Hindlimb muscle (tissue), 1 donor: ENCODE measurements at places on chromosomes 12 and 14.
A peak's percentile ranks its signal among the peaks of the same experiment; 100 is the strongest.

DNA sequence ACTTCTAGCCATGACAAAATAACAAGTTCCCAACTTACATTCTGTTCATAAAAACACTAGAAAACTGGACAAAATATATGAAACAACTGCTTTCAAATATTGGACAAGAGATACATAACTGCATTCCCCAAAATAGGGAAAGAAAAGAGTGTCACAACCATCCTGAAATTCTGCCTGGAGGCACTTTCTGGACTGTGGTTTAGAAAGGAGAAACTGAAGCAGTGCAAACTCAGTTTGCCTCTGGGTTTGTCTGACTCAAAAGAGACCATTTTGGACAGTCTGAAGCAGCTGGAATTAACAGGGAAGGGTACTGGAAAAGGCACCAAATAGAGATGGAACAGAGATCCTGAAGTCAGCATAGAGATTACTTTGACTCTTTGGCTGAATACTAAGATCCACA is 11.3 kb upstream of the SYT1 start:
- DNase-seq: no peak

GRCh38 chr14:51139121-51139681 is 44.3 kb upstream of the TRIM9 start:
- no peak for DNase-seq

- peak; percentile 92 for DNase-seq
Observed at GRCh38 chr14:32939254-32940065, 781 bp downstream of the NPAS3 start.

- DNase-seq: no peak
Observed at GRCh38 chr12:1348606-1349005, 245.8 kb downstream of the FBXL14 start.

DNA sequence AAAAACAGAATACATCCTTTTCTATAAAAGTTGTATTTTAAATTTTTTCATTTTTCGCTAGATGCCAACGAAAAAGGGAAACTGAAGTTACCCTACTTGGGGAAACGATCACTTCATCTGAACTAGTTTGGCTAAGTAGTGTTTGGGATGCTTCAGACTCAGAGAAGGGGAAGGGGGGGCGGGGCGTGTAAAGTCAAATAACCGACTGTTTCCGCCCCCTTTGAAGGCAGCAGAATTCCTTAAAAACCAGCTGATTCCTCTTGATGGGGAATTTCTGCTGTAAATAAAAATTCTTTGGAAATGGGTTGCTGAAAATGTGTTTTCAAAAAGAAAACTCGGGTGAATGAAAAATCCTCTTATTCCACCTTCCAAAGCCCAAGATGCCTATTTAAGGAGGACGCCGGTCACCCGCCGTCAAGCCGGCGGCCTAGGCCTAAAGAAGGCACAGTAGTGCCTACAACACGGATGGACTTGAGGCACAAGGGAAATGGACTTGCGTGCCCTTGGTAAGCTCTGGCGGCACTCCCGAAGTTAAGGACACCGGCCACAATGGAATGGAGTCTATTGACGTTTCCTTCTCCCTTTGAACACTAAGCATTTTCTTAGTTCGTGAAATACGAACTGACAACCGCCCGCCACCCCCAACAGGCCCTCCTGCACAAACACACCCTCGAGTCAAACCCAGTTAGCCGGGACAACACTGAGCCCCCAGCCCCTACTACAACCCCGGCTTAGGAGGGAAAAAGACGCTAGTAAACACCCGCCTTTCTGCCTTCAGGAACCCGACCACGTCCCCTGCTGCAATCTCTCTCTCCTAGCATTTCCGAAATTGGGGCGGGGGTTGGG is 1.9 kb downstream of the ATXN2 start:
- peak; percentile 24 for DNase-seq

DNA sequence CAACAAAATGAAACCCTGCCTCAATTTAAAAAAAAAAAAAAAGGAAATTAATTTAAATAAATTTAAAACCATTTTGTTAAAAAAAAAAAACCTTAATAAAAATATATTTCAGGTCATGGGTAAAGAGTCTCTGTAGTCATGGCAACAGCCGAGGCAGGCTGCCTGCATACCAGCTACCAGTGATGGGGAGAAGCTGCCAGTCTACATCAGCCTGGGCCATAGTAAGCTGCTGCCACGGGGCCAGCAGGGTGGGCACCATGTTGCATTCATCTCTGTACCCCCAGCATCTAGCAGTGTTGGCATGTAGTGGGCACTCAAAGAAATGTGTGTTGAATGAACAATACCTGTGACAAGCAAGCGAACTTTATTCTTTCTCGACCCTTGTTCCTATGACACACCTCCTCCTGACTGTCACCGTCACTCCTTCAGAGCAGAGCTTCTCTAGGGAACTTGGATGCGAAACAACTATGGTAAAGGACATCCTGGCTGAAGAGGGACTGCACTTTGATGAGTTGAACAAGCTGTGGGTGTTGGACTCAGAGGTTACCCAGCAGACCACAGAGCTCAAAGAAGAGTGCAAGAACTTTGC is 7.3 kb upstream of the AP4S1 start:
- DNase-seq: no peak

DNA sequence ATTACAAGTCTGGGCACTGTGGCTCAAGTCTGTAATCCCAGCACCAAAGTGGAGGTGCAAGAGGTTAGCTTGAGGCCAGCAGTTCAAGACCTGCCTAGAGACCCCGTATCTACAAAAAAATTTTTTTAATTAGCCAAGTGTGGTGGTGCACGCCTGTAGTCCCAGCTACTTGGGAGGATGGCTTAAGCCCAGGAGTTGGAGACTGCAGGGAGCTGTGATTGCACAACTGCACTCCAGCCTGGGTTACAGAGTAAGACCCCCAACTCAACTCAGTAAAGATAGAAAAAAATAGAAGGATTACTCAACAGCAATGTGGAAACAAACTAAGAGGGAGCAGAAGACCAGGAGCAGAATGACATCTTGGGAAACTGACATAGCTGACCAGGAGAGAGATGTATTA is 13.3 kb downstream of the SBNO1 start:
- DNase-seq: no peak

DNA sequence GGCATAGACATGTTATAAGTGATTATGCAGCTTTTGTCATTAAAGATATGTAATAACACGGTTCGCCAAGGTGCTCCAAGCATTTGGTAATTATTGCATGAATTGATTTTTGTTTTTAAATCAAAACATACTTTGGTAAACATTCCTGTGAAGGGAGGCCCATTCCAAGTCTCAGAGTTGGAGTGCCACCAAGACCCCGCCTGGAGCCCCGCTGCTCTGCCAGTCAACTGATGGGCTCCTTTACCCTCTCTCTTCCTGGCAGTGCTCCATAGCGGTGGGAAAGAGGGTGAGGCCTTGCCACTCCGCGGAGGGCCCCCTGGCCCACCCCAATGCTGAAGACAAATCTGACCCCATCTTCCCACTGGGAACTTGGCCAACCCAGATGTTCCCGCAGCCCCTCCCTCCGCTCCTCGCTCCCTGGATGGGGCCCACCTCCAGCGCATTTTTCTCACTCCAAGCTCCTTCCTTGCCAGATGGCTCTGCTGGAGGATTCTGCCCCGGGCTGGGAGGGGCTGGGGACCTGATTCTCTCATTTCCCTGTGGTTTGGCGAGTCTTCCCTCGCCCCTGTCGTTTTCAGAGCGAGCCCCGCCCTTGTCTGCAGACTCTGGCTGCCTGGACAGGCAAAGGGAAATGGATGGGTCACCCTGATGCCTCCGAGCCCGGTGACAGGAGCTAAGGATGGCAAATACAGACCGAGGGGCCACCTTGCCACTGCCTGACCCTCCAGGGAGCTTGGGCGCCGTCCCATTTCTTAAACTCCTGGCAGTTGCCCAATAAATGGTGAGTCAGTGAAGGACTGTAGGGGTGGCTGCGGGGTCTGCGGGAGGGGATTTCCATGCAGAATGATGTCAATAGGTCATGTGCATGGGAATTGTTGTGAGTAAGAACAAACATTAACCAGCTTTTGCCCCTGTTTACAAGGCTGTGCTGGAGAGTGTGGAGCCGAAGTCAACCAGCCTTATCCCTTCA is 9.2 kb upstream of the PAPLN start:
- peak; percentile 70 for DNase-seq
